Smooth muscle cell of the pulmonary artery (primary cell): ENCODE measurements at places on chromosomes 4 and X. TPM values are rescaled to one million over a fixed set of nuclear protein-coding genes. Genes with fewer than 3 reads are reported as not detected.

Gene STS
- total RNA-seq = 7.3 and 10.7 TPM in 2 replicates

Gene DGKK
- not detected in 2 replicates for total RNA-seq

Gene FRMD7
- 0.03 and 0.07 TPM in 2 replicates for total RNA-seq

Gene ANKRD50
- 59.8 and 66.8 TPM in 2 replicates for total RNA-seq

Gene CDKL2
- 0.39 and 2.3 TPM in 2 replicates for total RNA-seq

Gene MUC7
- not detected in 2 replicates for total RNA-seq

Gene NR3C2
- total RNA-seq = 1.4 and 4.5 TPM in 2 replicates

Gene GTPBP6
- total RNA-seq = 28.9 and 53.3 TPM in 2 replicates

Gene GYPE
- total RNA-seq = 0.43 and 2.1 TPM in 2 replicates

Gene ADH7
- not detected in 2 replicates for total RNA-seq

Gene FGFBP2
- not detected in 2 replicates for total RNA-seq

Gene ASMTL
- 17.8 and 17.9 TPM in 2 replicates for total RNA-seq

Gene MGAT4D
- not detected in 2 replicates for total RNA-seq

Gene CYTL1
- total RNA-seq = 0.36 and 0.72 TPM in 2 replicates

Gene SPIN4
- total RNA-seq = 1.8 and 4.2 TPM in 2 replicates

Gene BGN
- total RNA-seq = 369 and 546 TPM in 2 replicates

Gene CXorf51B
- not detected in 2 replicates for total RNA-seq

Gene TEX13C
- total RNA-seq = not detected in 2 replicates

Gene SPATA18
- 15.6 and 32.6 TPM in 2 replicates for total RNA-seq

Gene ODAPH
- total RNA-seq = not detected in 2 replicates

Gene INTU
- total RNA-seq = 7.3 and 7.4 TPM in 2 replicates

Gene GATA1
- total RNA-seq = not detected in 2 replicates
